ENCODE measurements at places on chromosomes 1 and 21.

GRCh38 chr1:206497774-206498173 is 9.6 kb upstream of the RASSF5 start:
- no peak for DNase-seq

- DNase-seq, result no peak
Observed at GRCh38 chr1:215375381-215375780, 191.7 kb upstream of the KCTD3 start.

- DNase-seq, result no peak
Observed at GRCh38 chr1:26084844-26085243, 17.4 kb upstream of the TRIM63 start.

GRCh38 chr1:158146739-158147138 is 34.0 kb upstream of the CD1D start:
- DNase-seq, result no peak

- DNase-seq, result no peak
Observed at GRCh38 chr1:203914292-203914691, 52.9 kb downstream of the SNRPE start.

DNA sequence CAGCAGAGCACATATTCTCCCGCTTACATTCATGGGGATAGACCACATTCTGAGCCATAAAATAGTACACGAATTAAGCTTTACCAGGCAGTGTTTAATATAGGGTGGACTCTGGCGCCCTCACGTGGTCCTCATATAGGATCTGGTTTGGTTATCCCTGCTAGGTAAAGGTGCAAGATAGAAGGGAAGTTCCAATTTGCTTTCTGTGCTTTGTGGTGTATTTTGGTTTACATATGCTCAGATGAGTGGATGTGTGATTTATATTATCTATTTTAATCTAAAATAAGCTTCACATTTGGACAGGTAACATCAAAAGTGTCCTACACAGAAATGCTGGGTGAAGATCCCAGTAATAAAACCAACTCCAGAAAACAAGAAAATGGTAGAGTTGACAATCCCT is 3.6 kb downstream of the CR1 start:
- DNase-seq, result peak; percentile 64

DNA sequence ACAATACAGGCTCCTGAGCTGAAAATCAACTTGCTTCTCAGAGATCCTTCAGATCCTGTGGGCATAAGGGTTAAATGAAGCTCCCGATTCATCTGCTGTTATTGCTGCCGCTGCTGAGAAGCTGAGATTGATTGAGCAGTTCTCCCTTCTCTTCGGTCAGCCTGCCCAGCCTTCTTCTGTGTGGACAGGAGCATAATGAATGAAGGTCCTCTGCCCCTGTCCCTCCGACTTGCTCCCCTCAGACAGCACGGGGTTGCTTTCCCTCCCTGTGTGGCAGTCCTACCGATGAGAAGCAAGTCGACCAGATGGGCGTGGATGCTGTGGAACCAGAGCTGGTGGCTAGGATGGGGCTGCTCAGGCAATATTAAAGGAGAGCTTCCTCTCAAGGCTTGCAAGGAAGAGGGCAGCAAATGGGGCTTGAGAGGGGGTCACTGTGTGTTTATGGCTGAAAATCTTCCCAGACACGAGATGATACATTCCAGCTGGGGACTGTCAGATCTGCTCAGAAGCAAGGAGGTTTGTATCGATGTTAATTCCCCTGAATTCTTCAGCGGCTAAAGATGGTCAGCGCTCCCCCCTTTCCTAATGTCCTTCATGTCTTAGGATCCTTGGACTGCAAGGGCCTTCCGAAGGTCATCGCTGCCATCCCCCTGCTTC is 63.9 kb upstream of the GOLT1A start:
- DNase-seq, result no peak

GRCh38 chr1:226002667-226003501 is 3.7 kb upstream of the SDE2 start:
- peak; percentile 77 for DNase-seq

DNA sequence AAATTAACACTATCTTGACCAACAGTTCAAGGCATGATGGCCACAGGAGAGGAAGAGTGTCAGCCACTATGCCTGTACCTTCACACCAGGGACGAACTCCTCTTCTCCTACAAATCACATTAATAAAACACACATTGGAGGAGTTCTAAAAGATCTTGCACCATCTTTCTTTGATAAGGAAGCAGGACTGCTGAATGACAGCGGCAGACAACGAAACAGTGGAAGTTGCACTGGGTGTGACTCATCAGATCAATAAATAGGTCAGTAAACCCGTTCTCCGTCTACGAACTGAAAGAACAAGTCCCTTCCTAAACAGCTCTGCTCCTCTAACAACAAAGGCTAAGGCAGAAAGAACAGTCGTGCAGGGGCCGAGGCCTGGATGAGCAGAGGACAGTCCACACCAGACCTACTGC is 23.1 kb downstream of the UBE2G2 start:
- DNase-seq, result no peak

DNA sequence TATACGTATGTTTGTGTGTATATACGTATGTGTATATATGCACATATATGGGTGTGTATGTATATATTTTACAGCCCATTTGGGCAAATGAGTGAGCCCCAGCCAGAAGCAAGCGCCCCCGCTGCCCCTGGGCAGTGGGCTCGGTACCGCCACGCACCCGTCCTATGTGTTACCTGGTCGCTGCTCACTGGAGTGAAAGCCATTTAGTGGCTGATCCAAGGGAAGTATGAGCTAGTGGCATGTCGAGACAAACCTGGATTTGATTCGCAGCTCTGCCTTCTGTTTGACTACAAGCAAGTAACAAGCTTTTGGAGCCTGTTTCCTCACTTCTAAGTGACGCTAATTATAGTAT is 35.8 kb upstream of the JAK1 start:
- DNase-seq, result no peak

DNA sequence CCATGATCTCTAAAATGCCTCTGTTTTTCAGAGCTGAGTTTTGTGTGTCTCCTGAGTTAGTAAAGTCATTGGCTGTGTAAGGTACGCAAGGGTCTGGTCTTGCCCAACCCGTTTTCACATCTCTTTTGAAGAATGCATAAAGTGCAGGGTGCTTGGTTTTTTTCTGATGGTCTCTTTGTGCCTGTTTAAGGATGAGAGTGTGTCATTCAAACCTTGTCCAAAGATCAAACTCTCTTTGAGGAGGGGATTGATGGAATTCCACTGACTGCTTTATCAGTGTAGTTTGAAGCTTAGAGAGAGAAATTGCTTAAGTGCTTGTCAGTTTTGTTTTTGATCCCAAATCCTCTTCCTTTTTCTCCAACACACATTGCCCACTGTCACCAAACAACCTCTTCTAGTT is 20.0 kb upstream of the C8B start:
- no peak for DNase-seq

DNA sequence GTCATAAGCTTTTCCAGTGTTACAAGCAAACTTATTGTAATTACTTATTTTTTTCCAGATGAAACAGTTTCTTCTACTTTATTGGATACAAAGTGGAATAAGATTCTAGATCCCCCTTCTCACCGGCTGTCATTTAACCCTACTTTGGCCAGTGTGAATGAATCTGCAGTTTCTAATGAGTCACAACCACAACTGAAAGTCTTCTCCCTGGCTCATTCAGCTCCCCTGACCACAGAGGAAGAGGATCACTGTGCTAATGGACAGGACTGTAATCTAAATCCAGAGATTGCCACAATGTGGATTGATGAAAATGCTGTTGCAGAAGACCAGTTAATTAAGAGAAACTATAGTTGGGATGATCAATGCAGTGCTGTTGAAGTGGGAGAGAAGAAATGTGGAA is 95.5 kb downstream of the ZFYVE9 start:
- no peak for DNase-seq

- peak; percentile 23 for DNase-seq
Observed at GRCh38 chr1:240611619-240612480, at the start of gene GREM2. TSS of gene GREM2 (minus strand) at chr1:240612155. CDS start at chr1:240493475, 118,680 bp downstream.

- no peak for DNase-seq
Observed at GRCh38 chr1:24659993-24660665, 17.0 kb downstream of the SRRM1 start.

GRCh38 chr1:117817629-117818028 is 111.8 kb downstream of the GDAP2 start:
- DNase-seq, result peak; percentile 98

DNA sequence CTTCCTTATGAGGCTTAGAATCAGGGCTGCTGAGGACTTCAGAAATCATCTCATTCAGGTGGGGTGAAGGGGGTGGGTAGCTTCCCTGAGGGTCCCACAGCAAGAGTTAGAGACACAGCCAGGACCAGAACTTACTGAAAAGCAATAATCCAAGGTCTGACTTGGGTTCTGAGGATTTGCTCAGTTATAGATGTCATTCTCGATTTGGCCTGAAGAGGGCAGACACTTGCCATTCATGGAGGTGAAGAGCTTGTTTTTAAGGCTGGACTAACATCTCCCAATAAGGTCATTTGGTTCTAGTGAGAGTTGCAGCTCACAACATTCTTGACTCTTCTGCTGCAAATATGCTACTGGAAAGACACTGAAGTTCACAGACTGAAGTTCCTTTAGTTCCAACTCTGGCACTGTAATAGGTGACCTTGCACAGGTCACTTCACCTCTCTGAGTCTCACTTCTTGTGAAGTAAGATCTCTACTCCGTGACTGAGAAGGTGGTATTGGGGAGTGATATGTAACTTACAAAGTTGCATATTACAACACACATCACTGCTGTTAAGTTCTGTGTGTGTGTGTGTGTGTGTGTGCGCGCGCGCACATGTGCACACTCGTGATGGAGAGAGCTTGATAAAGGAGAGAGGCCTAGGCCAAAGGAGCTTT is 69.8 kb upstream of the DIRAS3 start:
- peak; percentile 77 for DNase-seq

DNA sequence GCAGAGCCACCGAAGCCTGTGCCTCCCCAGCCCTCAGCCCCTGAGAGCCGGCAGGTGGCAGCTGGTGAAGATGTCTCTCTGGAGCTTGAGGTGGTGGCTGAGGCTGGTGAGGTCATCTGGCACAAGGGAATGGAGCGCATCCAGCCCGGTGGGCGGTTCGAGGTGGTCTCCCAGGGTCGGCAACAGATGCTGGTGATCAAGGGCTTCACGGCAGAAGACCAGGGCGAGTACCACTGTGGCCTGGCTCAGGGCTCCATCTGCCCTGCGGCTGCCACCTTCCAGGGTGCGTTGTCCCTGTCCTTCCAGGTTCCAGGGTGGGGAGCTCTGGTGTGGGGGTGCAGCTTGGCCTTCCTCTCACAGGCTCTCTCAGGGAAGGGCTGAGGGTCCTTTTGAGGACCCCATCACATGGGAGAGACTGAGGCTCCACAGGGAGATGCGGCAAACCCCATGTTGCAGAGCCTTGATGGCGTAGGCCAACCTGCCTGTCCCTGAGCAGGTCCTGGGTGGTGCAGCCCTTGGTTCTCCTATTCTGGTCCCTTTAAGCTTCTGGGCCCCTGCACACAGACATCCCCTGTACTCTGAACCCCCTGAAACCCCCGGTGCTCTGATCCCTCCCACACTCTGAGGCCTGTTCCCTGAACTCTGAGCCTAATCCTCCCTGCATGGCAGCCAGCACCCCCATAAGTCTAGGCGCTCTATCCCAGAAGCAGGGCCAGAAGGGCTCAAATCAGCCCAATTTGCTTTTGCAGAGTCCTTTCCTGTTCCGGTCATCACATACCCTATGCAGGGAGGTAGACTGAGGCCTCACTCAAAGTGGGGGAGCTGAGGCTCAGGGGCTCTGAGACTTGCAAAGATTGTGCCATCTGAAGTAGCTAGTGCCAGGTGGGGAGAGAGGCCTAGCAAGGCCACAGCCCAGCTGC is 88.5 kb downstream of the TRIM11 start:
- DNase-seq, result no peak

- no peak for DNase-seq
Observed at GRCh38 chr1:31523769-31524168, 52.5 kb upstream of the TINAGL1 start.

GRCh38 chr1:145961425-145962156 is 2.8 kb downstream of the ANKRD34A start:
- peak; percentile 76 for DNase-seq

- DNase-seq, result no peak
Observed at GRCh38 chr1:155951753-155952504, 10.5 kb downstream of the RXFP4 start.

DNA sequence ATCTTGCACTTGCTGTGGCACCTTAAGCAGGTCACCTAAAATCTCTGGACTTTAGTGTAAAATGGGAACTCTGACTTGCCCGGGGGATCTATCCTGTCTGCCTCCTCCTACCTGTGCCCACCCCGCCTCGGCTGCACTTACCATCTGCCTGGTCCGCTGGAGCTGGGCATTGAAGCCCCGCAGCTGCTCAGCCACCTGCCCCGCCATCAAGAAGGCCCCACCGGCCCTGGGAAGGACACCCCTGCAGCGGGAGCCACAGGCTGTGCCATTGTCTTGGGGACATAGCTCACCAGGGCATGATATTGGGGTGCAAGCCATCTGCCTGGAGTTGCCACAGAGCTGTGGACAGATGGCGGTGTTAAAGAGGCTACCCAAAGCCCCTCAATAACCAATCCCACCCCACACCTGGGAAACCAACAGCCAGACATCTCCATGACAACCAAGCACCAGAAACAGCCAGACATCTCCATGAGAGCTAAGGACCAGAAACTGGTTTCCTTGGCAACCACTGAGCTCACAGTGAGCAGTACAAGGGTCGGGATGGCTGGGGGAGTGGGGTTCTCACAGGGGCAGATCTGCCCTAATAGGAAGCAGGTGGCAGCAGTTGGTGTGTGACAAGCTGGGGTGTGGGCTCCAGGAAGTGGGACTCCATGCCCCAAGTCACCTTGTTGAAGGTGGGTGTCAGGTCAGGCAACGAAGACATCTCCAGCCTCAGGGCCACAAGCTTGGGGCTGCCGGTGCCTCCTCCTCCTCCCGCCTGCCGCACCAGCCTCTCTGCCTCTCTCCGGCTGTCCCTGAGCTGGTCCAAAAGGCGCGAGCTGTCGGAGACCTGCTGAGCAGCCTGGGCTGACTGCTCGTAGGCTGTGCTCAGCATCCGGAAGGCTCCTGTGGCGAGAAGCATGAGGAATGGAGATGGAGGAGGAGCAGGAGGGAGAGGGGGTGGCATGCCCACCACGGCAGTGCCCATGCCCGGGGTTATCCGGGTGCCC is 29.1 kb downstream of the LAMB3 start:
- DNase-seq, result peak; percentile 50

DNA sequence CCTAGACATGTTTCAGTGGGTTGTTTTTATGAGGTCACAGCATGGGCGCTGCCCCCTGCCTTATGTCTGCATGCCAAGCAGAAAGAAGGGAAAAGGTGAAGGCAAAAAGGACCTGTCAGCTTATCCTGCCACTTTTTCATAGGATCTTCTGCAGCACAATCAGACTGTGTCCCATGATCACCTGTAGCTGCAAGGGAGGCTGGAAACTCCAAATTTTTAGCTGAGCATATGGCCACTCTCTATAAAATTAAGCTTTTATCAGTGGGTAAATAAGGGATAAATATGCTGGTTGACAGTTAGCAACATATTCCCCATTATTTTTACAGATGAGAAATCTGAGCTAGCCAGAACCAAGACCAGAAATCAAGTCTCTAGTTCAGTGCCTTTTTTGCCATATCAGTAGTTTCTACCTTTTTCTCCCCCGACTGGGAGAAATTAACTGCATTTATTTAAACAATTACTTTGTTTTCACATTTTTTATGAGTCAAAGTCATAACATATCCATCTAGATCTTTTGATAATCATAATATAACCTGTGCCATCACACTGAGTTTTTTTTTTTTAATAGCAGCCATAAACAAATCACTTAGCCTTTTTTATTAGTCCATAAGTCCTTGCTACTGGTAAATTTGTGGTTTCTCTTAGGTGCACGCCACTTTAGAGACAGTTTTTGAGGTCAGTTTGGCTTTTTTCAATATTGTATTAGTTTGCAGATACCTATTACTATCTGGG is 307.0 kb downstream of the NFIA start:
- no peak for DNase-seq

- peak; percentile 72 for DNase-seq
Observed at GRCh38 chr1:26016258-26016952, 5.2 kb upstream of the EXTL1 start.

Measured in cerebellar cortex (tissue), 1 donor.